Mesenchymal stem cell (in vitro differentiated cells and primary cell): ENCODE measurements at places on chromosomes 4 and X.

GRCh38 chr4:143558823-143559756, 45.6 kb downstream of the SMARCA5 start:
- no peak for DNase-seq
- H3K27me3 ChIP-seq: no peaks in the 10 kb centered on the region
- H3K4me1 ChIP-seq: no peaks in the 10 kb centered on the region
- no peak overlapping the region for H3K27ac ChIP-seq
- H3K36me3 ChIP-seq: peaks cover 4% of the 10 kb centered on the region
- peak overlapping the region; percentile 82 for H3K4me3 ChIP-seq

DNA sequence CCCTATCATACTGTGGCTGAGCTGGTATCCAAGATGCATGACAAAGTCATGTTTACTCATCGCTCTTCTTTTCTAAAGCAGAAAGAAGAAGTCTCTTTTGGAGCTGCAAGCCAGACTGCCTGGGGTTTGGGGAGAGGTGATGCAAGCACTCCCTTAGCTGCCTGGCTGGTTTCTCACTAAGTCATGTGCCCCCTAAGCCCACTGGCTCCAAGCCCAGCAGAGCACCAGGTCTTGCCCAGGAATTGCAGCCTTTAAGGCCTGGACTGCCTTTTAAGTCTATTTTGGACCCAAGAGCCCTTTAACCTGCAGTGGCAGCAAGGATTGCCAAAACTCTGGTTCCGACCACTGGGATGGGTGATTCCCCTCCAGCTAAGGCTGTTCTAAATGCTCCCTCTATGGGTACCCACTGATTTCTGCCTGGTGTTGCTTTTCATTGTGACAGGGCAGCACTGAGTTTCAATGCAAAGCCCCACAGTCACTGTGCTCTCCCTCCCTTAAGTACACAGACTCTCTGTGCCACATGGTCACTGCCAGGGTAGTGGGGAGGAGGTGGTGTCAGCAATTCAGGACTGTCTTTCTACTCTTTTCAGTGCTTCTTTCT, 548.6 kb downstream of the TLL1 start:
- H3K36me3 ChIP-seq: no peaks in the 10 kb centered on the region
- H3K27me3 ChIP-seq: no peaks in the 10 kb centered on the region
- H3K4me1 ChIP-seq: peaks cover 5% of the 10 kb centered on the region
- H3K27ac ChIP-seq: peak overlapping the region; percentile 75
- H3K4me3 ChIP-seq: peak overlapping the region; percentile 3

DNA sequence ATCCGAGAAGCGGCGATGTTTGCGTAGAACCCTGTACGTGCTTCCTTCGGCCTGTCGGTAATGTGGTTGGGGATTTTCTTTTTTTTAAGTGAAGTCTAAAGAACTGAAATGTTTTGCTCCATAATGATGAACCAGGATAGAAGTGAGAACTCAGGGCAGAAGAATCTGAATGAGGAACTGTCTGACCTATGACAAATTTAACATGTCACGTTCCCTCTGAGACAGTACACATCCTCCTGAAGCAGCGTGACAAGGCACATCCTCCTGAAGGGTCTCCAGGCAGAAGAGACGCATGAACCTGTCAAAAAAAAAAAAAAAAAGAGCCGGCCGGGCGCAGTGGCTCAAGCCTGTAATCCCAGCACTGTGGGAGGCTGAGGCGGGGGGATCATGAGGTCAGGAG, 6.2 kb downstream of the CSF2RA start:
- no peaks in the 10 kb centered on the region for H3K4me1 ChIP-seq
- H3K4me3 ChIP-seq: no peak overlapping the region
- H3K36me3 ChIP-seq: no peaks in the 10 kb centered on the region
- no peak overlapping the region for H3K27ac ChIP-seq

DNA sequence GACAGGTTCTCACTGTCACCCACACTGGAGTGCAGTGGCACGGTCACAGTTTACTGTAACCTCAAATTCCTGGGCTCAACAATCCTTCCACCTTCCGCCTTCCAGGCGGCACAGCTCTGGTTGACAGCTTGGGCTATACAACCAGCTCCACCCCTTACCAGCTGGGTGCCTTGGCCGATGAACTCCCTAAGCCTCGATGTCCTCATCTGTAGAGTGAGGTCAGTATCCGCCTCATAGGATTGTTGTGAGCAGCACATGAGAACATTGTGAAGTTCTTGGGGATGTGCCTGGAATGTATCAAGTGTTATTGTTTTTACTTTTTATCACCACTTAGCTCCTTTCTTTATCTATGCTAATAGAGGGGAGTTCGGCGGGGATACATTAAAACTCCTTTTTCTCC, 23.3 kb downstream of the UCHL1 start:
- H3K27me3 ChIP-seq: no peaks in the 10 kb centered on the region
- H3K36me3 ChIP-seq: no peaks in the 10 kb centered on the region
- DNase-seq: no peak
- no peak overlapping the region for H3K27ac ChIP-seq
- H3K4me3 ChIP-seq: no peak overlapping the region
- H3K4me1 ChIP-seq: no peaks in the 10 kb centered on the region

DNA sequence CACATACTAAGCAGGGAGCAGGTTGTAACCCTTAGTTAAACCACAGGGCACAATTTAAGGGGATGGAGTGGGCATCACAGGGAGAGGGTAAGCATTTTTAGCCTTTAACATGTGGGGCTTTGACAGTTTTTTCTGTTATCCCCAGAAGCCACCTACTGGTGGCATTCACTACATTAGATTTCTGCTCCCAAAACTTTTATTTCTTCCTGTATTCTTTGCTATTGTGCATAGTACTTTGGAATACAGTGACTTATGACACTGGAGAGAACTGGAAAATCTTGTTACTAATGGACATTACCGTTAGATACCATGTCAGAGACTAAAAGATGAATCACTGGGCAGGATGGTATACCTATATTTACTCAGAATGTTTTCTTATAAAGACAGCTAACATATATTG, 7.3 kb downstream of the TRIM75 start:
- H3K4me1 ChIP-seq: no peaks in the 10 kb centered on the region
- no peak overlapping the region for H3K4me3 ChIP-seq
- no peak overlapping the region for H3K27ac ChIP-seq
- DNase-seq: peak; percentile 1

- no peaks in the 10 kb centered on the region for H3K27me3 ChIP-seq
- H3K4me3 ChIP-seq: no peak overlapping the region
- no peak for DNase-seq
- peaks cover 38% of the 10 kb centered on the region for H3K36me3 ChIP-seq
Measured at GRCh38 chr4:4415107-4415805, 28.4 kb downstream of the NSG1 start.

DNA sequence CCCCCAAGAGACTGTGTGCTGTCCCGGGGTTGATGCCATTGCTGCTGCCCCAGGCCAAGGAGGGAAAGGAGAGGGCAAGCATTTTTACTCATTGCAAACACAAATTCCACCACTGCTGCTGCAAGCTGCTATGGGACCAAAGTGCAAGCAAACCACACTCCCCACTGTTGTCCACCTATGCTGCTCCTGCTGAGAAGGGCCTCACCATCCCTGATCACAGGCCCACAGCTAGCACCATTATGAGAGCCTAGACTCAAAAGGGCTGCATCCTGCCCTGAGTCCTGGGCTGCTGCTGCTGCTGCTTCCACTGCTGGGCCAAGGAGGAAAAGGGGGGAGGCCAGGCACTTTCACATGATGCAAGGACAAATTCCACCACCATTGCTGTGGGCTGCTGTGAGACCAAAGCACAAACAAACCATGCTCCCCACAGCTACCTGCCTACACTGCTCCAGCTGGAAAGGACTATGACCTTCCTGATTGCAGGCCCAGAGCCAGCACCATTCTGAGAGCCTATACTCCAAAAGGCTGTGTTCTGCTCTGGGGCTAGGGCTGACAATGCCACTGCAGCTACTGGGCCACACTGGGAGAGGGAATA, 218.2 kb upstream of the ZCCHC13 start:
- H3K27ac ChIP-seq: no peak overlapping the region
- peak; percentile 2 for DNase-seq
- no peaks in the 10 kb centered on the region for H3K4me1 ChIP-seq

DNA sequence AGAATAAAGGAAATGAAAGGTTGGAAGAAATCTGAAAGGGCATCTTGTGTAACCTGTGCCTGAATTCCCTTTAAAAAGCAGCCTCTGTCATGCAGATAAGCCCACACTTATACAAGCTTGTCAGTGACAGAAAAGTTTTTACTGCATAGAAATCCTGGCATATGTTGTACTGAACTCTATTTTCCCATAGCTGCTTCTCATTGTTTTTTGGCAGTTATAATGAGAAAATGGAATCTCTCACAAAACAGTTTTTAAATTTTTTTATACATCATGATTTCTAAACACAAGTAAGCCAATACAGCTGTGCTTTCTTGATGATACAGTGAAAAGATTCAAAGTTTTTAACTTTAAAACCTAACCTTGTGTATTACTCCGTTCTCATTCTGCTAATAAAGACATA, 511.4 kb upstream of the ARX start:
- DNase-seq: no peak
- no peak overlapping the region for H3K4me3 ChIP-seq
- no peaks in the 10 kb centered on the region for H3K27me3 ChIP-seq
- H3K36me3 ChIP-seq: no peaks in the 10 kb centered on the region

- peaks cover 3% of the 10 kb centered on the region for H3K36me3 ChIP-seq
- peak overlapping the region; percentile 59 for H3K4me3 ChIP-seq
- peaks cover 24% of the 10 kb centered on the region for H3K27me3 ChIP-seq
- peaks cover 9% of the 10 kb centered on the region for H3K4me1 ChIP-seq
- no peak overlapping the region for H3K27ac ChIP-seq
Measured at GRCh38 chr4:121765368-121765705, 373 bp upstream of the SMIM43 start.

- no peaks in the 10 kb centered on the region for H3K27me3 ChIP-seq
- H3K4me3 ChIP-seq: peak overlapping the region; percentile 49
- no peak overlapping the region for H3K27ac ChIP-seq
- peak; percentile 3 for DNase-seq
Measured at GRCh38 chr4:155999725-156000124, 46.1 kb upstream of the CTSO start.

GRCh38 chrX:78693536-78693935, 34.4 kb upstream of the RTL3 start:
- no peak for DNase-seq
- no peaks in the 10 kb centered on the region for H3K27me3 ChIP-seq
- no peaks in the 10 kb centered on the region for H3K36me3 ChIP-seq
- H3K27ac ChIP-seq: no peak overlapping the region

- peak overlapping the region; percentile 44 for H3K27ac ChIP-seq
- peak; percentile 57 for DNase-seq
- H3K36me3 ChIP-seq: no peaks in the 10 kb centered on the region
- no peaks in the 10 kb centered on the region for H3K27me3 ChIP-seq
- peaks cover 8% of the 10 kb centered on the region for H3K4me1 ChIP-seq
Measured at GRCh38 chr4:113869743-113870375, 108.3 kb upstream of the CAMK2D start.

- H3K27me3 ChIP-seq: peaks cover 23% of the 10 kb centered on the region
- no peak for DNase-seq
- H3K27ac ChIP-seq: no peak overlapping the region
Measured at GRCh38 chrX:46209037-46209436, 336.2 kb downstream of the ZNF674 start.

DNA sequence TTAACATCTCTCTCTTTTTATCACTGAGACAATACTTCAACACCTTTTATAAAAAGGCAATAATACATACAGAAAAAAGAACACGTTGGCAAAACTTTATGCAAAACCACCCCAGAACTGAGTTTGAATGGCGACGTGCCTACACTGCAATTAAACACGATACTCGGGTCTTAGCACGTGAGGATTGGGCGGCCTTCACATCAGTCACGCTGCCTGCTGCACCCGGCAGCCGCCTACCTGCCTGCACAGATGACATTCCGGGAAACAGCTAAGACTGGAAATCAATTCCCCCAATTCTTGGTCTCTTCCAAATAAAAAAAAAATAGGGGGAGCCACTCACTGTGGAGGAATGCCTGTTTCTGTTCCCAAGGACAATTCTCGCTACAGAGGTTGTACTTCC, 68.2 kb downstream of the NYX start:
- DNase-seq: no peak
- H3K4me1 ChIP-seq: peaks cover 6% of the 10 kb centered on the region
- no peak overlapping the region for H3K27ac ChIP-seq
- no peak overlapping the region for H3K4me3 ChIP-seq

- no peaks in the 10 kb centered on the region for H3K4me1 ChIP-seq
- peak; percentile 55 for DNase-seq
- no peaks in the 10 kb centered on the region for H3K36me3 ChIP-seq
Measured at GRCh38 chrX:23694606-23695005, 27.3 kb downstream of the PRDX4 start.

GRCh38 chrX:39304746-39305145, 503.5 kb downstream of the MID1IP1 start:
- no peak overlapping the region for H3K27ac ChIP-seq
- DNase-seq: no peak
- no peaks in the 10 kb centered on the region for H3K36me3 ChIP-seq
- no peaks in the 10 kb centered on the region for H3K4me1 ChIP-seq
- no peaks in the 10 kb centered on the region for H3K27me3 ChIP-seq

GRCh38 chr4:81628489-81628888, 156.8 kb upstream of the RASGEF1B start:
- H3K4me1 ChIP-seq: no peaks in the 10 kb centered on the region
- H3K27me3 ChIP-seq: no peaks in the 10 kb centered on the region
- no peak overlapping the region for H3K27ac ChIP-seq
- no peak overlapping the region for H3K4me3 ChIP-seq

DNA sequence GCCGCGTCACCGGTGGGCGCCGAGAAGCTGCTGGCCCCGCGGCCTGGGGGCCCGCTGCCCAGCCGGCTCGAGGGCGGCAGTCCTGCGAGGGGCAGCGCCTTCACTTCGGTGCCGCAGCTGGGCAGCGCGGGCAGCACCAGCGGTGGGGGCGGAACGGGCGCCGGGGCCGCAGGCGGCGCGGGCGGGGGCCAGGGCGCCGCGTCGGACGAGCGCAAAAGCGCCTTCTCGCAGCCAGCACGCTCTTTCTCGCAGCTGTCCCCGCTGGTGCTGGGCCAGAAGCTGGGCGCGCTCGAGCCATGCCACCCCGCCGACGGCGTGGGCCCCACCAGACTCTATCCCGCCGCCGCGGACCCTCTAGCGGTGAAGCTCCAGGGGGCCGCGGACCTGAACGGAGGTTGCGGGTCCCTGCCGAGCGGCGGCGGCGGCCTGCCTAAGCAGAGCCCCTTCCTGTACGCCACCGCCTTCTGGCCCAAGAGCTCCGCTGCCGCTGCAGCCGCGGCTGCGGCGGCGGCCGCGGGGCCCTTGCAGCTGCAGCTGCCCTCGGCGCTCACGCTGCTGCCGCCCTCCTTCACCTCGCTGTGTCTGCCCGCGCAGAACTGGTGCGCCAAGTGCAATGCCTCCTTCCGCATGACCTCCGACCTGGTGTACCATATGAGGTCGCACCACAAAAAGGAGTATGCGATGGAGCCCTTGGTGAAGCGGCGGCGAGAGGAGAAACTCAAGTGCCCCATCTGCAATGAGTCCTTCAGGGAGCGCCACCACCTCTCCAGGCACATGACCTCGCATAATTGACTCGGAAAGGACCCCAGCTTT, 5.6 kb downstream of the PRDM8 start:
- H3K36me3 ChIP-seq: peaks cover 14% of the 10 kb centered on the region
- peak overlapping the region; percentile 67 for H3K4me3 ChIP-seq
- no peak overlapping the region for H3K27ac ChIP-seq
- no peaks in the 10 kb centered on the region for H3K27me3 ChIP-seq
- peak; percentile 58 for DNase-seq

DNA sequence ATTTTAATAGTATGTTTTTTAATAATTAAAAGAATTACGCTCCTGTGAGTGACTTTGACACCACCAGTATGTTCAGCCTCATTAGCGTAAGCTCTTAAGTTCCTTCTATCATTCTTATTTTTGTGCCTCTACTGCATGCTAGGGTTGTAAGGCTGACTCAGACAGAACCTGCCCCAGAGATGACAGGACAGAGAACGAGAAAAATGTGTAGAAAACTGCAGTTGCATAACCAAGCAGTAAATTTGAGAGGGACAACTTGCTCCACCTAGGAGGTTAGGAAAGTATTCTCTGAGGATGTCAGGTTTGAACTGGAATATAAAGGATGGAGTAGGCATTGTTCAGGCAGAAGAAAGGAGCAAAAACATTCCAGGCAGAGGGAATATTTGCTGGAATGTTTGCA, 98.7 kb downstream of the NFKB1 start:
- H3K4me1 ChIP-seq: peaks cover 12% of the 10 kb centered on the region
- no peaks in the 10 kb centered on the region for H3K27me3 ChIP-seq
